Glomerular endothelial cell (primary cell): ENCODE measurements at places on chromosomes 3 and 15. TPM values are rescaled to one million over a fixed set of nuclear protein-coding genes. Genes with fewer than 3 reads are reported as not detected.

DNA sequence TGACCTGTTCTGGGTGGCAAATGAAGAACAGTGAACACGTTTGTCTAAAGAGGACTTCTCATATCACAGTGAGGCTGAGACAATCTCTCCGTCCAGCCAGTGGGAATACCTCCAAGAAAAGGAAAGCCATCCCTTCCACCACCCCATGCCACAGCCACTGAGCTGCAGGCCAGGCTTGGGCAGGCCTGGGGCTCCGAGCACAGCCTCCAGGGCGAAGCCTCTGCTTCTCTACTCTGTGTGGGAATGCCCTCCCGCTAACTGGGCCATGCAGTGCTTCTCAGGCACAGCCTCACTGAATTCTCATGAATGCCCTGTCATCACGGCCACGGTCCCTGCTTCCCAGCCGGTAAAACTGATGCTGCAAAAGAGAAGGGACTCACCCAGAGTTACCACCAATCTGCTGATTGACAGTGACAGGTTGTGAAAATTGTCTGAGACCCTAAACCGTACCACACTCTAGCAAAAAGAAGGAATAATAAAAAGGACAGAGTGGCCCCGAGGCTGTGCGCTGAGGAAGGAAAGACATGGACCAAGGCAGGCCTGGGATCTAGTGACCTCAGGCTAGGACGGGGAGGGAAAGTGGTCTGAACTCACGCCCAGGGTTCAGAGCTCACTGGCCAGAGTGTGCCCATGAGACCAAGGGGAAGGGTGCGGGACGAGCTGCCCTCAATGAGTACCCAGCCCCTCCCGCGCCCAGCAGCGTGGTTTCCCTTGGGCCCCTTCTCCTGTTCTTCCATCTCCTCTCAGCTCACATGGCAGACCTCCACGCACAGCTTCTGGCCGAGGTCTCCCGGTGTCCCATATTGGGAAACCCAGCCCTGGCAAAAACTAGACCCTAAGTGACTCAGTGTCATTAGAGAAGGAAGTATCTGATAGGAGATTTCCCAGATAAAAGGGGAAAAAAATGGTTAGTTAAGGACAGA lies 52.8 kb downstream of the DHX30 start:
- no peak for DNase-seq

DNA sequence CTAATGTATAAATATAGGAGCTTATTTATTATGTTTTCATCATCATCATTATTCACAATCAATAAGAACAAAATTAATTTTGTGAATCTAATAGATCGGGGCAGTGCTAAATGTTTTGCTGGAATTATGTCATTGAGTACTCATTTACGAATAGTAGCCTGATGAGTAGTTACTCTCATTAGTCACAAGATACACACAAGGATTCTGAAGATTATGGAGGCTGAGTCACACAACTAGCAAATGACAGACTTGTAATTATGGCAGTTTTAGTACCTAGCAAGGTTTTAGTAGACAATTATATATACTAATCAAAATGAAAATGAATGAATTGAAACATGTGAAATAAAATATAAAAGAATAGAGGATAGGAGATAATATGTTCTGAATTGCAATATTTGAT lies 954.2 kb downstream of the CADM2 start:
- DNase-seq: no peak

Gene ANKRD63
- total RNA-seq: 0.18 TPM in 1 of 2 replicates, not detected in the other

DNA sequence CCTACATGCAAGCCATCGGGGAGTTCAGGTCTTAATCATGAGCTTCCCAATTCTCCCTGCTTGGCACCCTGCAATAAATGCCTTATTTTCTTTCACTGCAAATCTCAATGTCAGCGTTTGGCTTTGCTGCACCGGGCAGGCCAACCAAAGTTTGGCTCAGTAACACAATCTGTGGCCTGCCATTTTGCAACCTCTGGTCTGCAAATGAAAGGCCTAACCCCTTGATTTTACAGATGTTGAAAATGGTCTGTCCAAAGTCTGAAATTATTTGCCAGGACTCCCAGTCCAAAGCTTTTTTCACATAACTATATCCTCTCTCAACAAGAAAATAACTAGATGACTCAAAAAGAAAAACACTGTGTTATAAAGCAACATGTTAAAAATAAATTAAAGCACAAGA lies 34.0 kb upstream of the LEKR1 start:
- no peak for DNase-seq

Gene ANKUB1
- not detected in 2 replicates for total RNA-seq

Gene POLR2M
- total RNA-seq: 88.9 and 137 TPM in 2 replicates

DNA sequence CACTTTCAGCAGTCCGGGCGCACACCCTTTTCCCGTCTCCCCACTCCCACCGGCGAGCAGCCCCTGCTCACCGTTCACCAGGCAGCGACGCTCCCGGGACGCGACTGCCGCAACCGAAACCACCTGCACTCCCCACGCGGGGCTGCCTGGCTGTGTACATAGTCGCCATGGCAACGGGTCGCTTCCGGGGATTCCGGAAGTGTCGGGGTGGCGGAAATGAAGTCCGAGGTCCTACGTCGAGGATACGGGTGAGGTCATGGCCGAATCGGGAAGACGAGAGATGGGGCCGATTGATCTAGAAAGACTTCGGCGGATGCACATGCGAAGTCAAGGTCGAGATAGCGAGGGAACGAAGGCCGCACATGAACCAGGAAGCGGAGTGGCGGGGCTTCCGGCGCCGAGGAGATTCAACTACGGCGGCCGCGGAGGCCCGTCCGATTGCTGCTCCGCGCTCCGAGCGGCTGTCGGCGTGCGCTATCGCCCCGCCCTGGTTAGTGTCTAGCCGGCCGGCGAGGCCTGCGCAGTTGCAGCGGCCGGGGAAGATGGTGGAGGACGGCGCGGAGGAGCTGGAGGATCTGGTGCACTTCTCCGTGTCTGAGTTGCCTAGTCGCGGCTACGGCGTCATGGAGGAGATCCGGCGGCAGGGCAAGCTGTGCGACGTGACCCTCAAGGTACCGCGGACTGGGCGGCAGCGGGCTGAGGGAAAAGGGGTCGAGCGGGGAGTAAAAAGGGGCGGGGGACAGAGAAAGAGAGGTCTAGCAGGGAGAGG lies at the start of the genes KIF9 and KLHL18:
Gene KIF9, minus strand, starts transcription at position 376 of the 769 bp plus-strand sequence. CDS start 5,425 bp downstream, outside the sequence.
Gene KLHL18, plus strand, starts transcription at position 521 of the 769 bp plus-strand sequence. Its CDS starts 22 bp downstream, at position 543.
- DNase-seq: peak; percentile 52

- DNase-seq: no peak
These were observed 109.3 kb downstream of the ZIC1 start for GRCh38 chr3:147518465-147518864.

GRCh38 chr3:197393711-197394110 lies 95.3 kb upstream of the DLG1 start:
- no peak for DNase-seq

GRCh38 chr3:29484633-29485032 lies 203.8 kb downstream of the RBMS3 start:
- no peak for DNase-seq

- no peak for DNase-seq
These were observed 69.8 kb downstream of the HES1 start for GRCh38 chr3:194205675-194206133.

- DNase-seq: no peak
These were observed 56.5 kb downstream of the SEMA3G start for GRCh38 chr3:52388348-52388821.

DNA sequence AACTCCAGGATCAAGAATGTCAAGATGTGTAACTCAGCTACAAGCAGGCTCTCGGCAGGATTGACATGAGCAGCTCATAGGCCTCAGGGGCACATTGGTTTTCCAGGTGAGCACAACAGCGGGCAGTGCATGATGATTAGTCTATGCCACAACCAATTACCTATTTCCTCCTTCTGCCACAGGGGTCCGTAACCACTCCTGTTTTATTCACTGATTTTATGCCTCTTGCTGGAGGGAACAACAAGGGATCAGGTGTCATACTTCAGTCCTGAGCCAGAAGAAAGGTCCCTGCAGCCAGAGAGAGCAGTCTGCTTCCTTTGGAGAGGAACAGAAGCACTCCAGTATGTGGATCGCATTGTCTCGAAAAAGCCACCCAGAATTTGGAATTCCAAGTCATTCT lies 35.1 kb upstream of the PTPRG start:
- DNase-seq: no peak

- DNase-seq: no peak
These were observed 213.9 kb downstream of the OCA2 start for GRCh38 chr15:27885201-27885600.

- DNase-seq: no peak
These were observed 30.8 kb upstream of the SLC25A36 start for GRCh38 chr3:140910860-140911259.

Gene MINAR1
- total RNA-seq: 0.29 and 1.5 TPM in 2 replicates

- no peak for DNase-seq
These were observed 1.9 kb downstream of the OSBPL10 start for GRCh38 chr3:31979001-31979697.

- no peak for DNase-seq
These were observed 786.2 kb downstream of the SQOR start for GRCh38 chr15:46420990-46421389.

DNA sequence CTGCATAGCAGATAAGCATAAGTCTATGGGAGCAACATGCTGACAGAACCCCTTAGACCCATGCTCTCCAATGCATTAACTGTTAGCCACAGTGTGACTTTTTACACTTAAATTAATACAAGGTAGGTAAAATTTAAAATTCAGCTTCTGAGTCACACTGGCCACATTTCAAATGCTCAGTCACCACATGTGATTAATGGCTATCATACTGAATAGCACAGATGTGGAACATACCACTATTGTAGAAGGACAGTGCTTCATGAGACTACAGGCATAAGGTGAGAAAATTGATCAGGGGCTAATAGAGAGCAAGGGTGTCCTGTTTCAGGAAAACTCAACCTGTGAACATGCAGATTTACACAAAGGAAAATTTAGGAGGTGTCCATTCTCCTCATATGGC lies 357.0 kb upstream of the SEMA6D start:
- no peak for DNase-seq

GRCh38 chr3:116141724-116142123 lies 303.6 kb downstream of the LSAMP start:
- DNase-seq: no peak

DNA sequence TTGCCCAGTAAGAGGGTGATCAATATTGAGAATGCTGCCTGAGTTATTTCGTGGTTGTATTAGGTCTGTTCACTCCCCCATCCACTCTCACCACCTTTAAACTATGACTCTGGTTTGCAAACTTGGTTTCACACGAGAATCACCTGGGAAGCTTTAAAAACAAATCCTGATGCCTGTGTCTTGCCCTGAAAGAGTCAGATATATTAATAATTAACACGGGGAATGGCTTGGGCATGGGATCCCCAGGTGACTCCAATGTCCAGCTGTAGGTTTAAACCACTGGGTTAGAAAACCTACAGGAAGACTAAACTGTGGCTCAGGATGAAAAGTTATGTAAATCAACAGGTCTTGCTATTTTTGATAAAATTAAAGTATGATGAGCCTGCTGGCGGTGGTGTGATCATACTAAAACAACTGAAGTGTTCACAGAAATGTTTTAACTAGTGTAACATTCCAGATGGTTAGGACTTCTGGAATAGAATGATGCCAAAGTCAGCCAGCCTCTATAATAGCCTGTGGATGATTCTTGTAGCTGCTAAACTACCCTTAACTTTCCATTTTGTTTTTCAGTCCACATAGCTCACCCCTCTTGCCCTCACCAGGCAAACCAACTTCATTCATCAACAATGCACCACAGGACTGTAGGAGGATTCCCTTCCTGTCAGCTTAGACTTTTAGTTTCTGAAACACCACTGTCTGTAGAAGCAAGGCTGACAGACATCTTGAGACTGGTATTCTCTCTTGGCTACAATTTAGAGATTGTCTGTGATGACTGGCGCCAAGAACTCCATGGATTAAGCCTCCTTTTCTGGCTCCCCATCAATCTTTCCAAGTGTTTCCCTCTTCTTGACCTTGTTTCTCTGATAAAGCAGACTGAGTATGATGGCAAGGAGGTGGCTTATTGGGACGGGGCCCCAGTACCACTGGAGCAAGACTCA lies 119.1 kb upstream of the ADAMTS9 start:
- no peak for DNase-seq

DNA sequence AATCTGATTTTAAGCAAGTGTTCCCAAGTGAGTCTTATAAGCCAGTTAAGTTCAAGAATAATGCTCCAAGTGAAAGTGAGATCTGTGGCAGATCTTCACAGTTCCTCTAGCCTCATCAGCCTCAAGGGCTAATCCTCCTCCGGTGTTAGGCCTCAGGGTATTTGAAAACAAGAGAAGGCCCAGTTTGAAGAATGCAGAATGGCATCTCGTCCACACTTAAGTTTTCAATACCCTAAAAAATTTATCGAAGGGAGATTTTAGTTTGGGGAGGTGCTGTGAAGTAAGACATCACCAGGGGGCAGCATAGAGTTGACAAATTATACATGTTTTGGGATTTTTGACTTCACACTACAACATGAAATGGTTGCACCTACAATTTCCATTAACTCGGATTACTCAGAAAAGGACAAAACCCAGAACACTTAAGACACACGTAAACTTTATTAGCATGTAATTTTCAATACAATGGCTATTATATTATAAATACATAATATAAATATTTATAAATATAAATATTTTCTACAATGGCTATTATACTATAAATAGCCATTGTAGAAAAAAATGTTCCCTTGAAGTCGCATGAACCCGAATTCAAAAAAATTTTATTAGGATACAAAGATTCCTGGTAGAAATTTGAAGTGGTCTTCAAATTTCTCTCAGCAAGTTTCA lies 2.3 kb upstream of the TMEM266 start:
- peak; percentile 14 for DNase-seq

GRCh38 chr3:190291994-190292584 lies 30.2 kb downstream of the CLDN1 start:
- no peak for DNase-seq

- peak; percentile 12 for DNase-seq
These were observed 856 bp downstream of the TMEM40 start for GRCh38 chr3:12758025-12758781.

- no peak for DNase-seq
These were observed 3.2 kb upstream of the GABRG3 start for GRCh38 chr15:26967719-26968269.

DNA sequence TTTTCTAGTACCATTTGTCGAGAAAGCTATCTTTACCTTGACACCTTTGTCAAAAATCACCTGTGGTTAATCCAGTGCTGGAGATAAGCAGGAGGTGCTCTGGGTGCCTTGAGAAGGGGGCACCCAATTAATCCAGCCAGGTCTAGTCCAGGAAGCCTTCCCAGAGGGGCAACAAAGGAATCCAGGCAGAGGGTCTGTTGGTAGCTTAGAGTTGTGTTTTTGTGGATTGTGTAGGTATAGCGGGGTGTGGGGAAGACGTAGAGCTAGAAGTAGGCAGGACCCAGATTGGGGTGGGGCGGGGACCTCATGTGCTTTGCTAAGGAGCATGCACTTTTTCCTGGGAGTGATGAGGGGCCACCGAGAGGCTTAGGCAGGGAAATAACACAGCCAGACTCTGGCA lies 6.0 kb upstream of the PIGZ start:
- no peak for DNase-seq

Gene CLDND1
- 112 and 118 TPM in 2 replicates for total RNA-seq

DNA sequence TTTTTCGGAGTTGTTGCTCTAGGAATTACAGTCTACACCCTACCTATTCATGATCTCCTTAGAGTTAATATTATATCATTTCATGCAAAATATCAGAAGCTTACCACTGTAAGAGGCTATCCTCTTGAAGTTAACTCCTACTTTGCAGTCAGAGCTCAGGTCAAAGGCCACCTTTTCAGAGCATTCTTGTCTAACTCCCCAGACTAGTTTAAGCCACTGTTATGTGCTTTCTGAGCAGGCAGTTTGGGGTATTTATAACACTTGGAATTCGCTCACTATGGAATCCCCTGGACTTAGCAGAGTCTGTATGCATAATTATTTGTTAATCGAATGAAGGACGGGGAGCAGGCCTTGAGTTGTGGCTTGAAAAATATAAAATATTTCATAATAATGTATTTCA lies 21.7 kb downstream of the MED12L start:
- no peak for DNase-seq
